Activated T-helper 9 cell treated with anti-CD3 and anti-CD28 coated beads, Interleukin-2, amount 50 U/mL, for 16 hours (primary cell): ENCODE measurements at places on chromosomes 1 and 21.

GRCh38 chr1:114078116-114078515 is 75.6 kb downstream of the SYT6 start:
- DNase-seq = no peak

DNA sequence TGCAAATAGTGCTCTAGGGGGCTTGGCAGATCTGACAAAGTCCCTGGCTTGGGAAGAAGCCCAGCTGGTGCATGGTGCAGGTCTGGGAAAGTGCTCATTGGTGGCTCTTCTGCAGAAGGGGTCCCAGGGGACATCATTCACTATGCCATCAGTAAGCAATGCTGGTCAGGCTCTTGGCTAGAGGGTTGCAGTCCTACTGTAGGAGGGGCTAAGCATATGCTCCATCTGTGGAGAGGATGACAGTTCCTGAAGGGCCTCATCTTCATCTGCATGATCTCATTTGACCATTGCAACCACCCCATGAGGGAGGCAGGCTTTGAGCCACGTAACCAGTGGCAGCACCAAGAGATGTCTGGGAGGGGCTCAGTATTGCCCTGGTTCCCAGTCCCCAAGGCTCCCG is 31.5 kb upstream of the VASH2 start:
- no peak for DNase-seq

DNA sequence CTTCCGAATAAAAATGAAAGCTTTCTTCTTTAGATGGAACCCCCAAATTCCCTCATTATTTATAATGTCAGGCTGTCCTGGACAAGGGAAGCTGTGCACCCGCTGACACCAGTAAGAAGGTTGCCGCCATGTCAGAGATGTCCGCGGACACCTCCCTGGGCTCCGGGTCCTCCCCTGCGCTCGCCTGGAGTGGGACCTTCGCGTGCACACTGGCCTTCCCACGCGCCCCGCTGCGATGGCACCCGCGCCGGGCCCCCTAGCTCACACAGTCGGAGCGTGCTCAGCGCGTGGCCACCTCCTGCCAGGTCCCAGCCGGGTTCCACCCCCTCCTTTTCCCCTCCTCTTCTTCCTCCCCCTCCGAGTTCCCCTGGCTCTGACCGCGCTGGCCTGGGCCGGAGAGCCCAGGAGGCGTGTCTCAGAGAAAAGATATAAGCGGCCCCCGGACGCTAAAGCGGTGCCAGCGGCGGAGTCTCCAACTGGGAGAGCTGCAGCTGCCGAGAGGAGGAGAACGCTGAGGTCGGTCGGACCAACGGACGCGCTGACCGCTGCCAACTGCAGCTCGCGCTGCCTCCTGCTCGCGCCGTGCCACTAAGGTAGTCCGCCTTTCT is at the start of gene G0S2:
TSS of gene G0S2 (plus strand) at position 456 of the 608 bp plus-strand sequence. CDS start 273 bp downstream, outside the sequence.
- DNase-seq = peak; percentile 45

DNA sequence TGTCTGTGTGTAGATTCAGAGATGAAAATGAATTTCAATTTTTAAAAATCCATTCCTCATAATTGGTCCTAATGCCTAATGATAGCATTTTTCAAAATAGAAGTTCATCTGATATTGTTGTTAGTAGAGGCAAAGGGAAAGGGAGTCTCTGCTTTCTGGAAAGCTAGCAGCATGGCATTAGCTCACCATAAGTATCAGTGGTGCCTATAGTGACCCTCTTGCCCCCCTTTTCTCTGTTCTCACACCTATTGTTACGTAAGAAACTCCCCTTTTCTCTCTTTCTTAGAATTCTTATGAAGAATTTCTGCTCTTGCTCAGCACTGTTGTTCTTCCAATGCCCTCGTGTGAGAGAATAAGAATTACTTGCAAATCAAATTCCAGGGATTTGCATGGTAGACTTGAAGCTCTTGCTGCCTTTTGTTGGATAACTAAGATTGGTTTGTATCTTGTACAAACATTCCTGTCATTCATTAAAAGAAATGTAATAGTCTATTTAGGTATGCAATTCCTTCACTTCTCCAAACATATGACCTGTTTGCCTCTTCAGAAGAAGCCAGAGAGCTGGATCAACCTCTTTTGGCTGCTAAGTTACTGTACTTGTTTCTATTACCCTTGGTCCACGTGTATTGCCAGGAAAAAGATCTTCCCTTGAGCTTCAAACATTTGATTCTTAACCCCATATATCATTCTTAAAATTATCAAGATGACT is 69.2 kb upstream of the MAGI3 start:
- no peak for DNase-seq

DNA sequence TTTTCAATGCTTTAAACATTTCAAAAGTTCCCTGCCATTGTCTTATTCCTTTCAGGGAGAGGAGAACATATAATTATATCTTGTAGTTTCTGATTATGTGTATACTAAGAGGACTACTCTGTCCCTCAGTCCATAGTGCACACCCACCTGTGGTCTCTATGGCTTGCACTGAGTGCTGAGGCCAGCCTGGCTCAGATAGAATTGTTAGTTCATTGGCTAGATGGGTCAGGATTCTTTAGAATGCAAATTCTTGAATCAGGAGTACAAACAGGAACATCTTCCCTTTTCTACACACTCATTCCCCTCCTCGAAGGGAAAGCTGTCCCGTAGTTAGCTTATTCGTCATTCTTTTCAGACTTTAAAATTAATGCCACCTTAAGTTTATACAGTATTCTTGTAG is 8.2 kb downstream of the BACH1 start:
- no peak for DNase-seq

- DNase-seq = no peak
These were observed 125.9 kb downstream of the RHOU start for GRCh38 chr1:228860911-228861831.

DNA sequence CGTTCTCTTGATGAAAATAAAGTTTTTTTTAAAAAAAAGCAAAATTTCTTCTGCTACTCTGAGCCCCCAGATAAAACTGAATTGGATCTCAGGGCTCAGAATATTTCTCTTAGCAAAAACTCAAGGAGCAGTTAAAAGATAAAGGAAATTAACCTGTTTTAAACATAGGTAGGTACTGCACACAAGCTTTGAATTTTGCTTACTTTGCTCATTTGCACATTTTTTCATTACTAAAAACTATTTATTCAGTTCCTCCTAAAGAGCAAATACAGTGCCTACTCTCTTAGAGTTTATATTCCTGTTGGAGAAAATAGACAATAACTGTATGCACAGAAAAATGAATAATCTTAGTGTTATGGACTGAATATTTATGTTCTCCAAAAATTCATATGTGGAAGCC is 13.0 kb upstream of the TNFSF4 start:
- DNase-seq = no peak

GRCh38 chr1:28781305-28781704 is 30.7 kb upstream of the OPRD1 start:
- DNase-seq = no peak

- no peak for DNase-seq
These were observed 8.7 kb downstream of the SZRD1 start for GRCh38 chr1:16375521-16376340.

DNA sequence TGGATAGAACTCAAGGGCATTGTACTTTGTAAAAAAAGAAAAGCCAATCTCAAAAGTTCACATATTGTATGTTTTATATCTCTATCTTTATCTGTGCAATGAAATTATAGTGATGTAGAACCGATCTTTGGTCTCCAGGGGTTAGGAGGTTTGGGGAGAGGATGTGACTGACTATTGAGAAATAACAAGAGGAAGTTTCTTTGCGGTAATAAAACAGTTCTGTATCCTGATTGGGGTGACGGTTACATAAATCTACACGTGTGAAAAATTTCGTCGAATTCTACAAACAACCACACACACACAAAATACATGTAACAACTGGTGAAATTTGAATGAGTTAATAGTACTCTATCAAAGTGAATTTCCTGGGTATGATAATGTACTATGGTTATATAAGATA is 10.6 kb upstream of the OR2T33 start:
- no peak for DNase-seq

GRCh38 chr1:232911027-232911599 is 39.3 kb upstream of the NTPCR start:
- no peak for DNase-seq

- DNase-seq = no peak
These were observed 35.7 kb downstream of the ATP2B4 start for GRCh38 chr1:203662360-203662759.

GRCh38 chr1:230690101-230690500 is 23.8 kb downstream of the AGT start:
- no peak for DNase-seq

DNA sequence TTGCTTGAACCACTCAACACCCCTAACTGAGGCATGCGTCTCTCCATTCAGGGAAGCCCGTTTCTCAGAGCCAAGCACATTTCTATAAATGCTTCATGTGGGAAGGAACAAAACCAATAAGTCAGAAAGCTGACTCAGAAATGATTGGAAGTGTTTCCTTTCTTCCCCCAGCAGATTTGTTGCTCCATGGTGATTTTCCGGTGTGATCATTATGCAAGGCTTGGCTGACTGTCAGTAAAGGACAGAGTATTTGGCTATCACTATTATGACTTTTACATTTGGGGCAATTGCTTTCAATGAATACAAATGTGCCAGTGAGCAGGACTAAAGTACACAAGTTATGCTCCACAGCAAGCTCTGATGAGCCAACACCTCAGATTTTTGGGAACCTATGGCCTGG is 53.3 kb upstream of the ZC3H11B start:
- no peak for DNase-seq

- DNase-seq = no peak
These were observed 11.4 kb upstream of the PRPF3 start for GRCh38 chr1:150309758-150310508.

- DNase-seq = no peak
These were observed 139.6 kb upstream of the WNT4 start for GRCh38 chr1:22282364-22282995.

- DNase-seq = no peak
These were observed 48.0 kb downstream of the IL6R start for GRCh38 chr1:154453161-154453560.

GRCh38 chr1:194358208-194358581 is 1171.8 kb upstream of the B3GALT2 start:
- DNase-seq = no peak

DNA sequence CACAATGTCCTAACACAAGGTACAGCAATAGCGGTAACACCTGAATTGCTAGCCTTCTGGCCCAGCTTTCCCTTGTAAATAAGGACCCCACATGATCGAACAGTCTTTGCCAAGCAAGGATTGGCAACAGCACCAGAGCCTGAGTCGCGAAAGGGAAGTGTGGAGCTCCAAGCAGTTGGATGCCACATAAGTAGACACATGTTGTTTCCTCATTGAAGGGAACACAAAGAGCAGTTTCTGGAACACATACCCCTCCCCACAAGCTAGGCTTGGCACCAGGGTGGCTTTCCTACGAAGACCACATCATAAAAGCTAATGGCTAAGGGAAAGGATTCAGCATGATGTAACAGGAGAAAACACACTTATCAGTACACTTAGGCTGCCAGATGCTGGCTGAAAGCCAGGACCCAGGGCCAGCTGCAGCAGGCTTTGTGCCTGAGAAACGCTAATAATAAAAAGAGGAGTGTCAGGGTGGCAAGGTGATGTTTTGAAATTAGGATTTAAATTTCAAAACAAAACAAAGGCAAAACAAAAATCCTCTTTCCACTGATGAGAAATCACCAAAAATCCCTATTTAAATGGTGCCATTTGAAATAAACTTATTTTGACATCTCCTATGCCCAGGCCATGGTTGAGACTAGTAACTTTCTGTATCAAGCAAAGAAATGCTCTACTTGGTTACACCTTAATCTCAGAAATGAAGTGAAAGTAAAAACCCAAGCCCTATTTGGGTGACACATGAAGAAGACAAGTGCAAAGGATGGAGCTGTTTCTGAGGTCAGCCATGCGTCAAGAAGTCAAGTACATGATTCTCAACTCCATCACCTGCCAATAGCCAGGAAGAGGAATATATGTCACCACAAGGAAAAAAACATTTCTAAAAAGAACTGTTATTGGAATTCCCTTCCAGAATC is 11.9 kb upstream of the CPLANE2 start:
- DNase-seq = no peak

- no peak for DNase-seq
These were observed 30.5 kb downstream of the BATF3 start for GRCh38 chr1:212669102-212669501.

- DNase-seq = no peak
These were observed 13.2 kb upstream of the CDA start for GRCh38 chr1:20575541-20576336.

DNA sequence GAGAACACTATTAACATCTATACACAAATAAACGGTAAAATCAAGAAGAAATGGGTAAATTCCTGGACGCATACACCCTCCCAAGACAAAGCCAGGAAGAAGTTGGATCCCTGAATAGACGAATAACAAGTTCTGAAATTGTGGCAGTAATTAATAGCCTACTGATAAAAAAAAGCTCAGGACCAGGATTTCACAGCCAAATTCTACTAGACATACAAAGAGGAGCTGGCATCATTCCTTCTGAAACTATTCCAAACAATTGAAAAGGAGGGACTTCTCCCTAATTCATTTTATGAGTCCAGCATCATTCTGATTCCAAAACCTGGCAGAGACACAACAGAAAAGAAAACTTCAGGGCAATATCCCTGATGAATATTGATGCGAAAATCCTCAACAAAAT is 70.7 kb upstream of the FMO3 start:
- DNase-seq = no peak

- DNase-seq = no peak
These were observed 321.3 kb downstream of the KIF26B start for GRCh38 chr1:245475961-245476516.

GRCh38 chr1:32240140-32240951 is 6.7 kb upstream of the FAM167B start:
- DNase-seq = peak; percentile 41

DNA sequence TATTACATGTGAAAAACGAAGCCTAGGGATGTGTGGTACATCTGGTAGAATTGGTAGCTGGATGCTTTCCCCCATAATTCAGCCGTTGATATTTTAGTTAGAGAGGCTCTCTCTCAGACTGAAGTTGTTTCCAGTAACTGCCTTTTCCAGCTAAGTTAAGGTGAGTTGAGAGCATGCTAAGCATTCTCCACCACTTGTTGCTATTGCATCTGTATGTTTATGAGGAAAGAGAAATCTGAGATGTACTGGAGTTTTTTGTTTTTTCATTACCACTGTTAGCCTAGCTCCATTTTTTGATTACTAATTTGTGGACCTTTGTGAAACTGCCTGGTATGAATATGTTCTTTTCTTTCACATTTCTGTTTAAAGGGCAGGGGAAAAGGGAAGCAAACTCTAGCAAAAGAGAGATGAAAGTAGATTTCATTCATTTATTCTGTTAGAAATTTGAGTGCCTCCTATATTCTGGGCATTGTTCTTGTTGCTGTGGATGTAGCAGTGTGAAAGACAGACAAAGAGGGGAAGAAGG is 189.9 kb upstream of the CACYBP start:
- no peak for DNase-seq
